Calu3 (cell line): ENCODE measurements at places on chromosomes 1 and 21. TPM values are rescaled to one million over a fixed set of nuclear protein-coding genes. Genes with fewer than 3 reads are reported as not detected.

GRCh38 chr1:221309723-221310122 lies 430.5 kb downstream of the HLX start:
- DNase-seq = no peak

Gene EXTL1
- not detected in 2 replicates for total RNA-seq

Gene S100A1
- not detected in 2 replicates for total RNA-seq

GRCh38 chr1:154479764-154480421 lies 22.1 kb upstream of the TDRD10 start:
- DNase-seq = peak; percentile 88

- no peak for DNase-seq
These were observed 28.4 kb upstream of the TMEM52 start for GRCh38 chr1:1947493-1947892.

Gene DDX59
- total RNA-seq = 15.1 and 19.3 TPM in 2 replicates

Gene IL19
- not detected in 2 replicates for total RNA-seq

DNA sequence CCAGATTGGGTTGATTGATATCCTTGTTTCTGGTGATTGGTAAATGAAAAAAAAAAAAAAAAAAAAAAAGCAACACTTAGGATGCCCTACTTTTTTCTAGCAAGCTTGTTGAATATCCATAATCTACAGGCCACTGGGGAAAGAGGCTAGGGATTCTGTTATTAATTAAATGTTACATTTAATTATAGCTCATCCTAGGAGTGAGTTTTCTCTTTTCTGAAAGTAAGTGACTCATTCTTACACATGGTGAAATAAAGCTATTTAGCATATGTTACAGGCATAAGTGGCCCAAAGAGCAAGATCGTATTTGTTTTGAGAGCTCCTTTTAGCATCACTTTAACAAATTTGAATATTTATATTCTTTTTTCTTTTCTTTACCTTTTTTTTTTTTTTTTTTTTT lies 94.5 kb downstream of the FNBP1L start:
- DNase-seq = no peak

GRCh38 chr1:201562659-201563405 lies 23.9 kb downstream of the NAV1 start:
- DNase-seq = no peak

Gene TPTE
- not detected in 2 replicates for total RNA-seq

- no peak for DNase-seq
These were observed 182.0 kb downstream of the DUSP10 start for GRCh38 chr1:221559911-221560310.

GRCh38 chr1:115262886-115263285 lies 75.2 kb downstream of the NGF start:
- no peak for DNase-seq

DNA sequence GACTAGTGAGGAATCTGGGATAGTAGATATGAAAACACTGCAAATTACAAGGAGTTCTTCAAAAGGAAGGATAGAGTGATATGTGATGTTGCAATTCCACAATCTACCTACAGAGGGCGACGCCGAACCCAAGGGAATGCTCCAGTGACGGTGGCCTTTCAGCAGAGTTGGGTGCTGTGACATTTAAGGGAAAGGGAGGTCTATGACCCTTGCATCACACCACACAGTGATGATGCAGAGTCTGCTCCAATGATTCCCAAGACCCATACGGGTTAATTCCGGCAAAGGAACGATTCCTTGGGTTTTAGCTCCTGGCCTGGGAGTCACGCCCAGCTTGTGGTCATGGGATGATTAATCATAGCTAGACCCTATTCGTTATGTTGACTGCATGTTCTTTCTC lies 123.0 kb upstream of the IGSF21 start:
- DNase-seq = peak; percentile 3

- no peak for DNase-seq
These were observed 17.3 kb downstream of the ABCA4 start for GRCh38 chr1:94103608-94104007.

Gene RGS13
- not detected in 2 replicates for total RNA-seq

Gene TMEM51
- 43.6 and 47.6 TPM in 2 replicates for total RNA-seq

DNA sequence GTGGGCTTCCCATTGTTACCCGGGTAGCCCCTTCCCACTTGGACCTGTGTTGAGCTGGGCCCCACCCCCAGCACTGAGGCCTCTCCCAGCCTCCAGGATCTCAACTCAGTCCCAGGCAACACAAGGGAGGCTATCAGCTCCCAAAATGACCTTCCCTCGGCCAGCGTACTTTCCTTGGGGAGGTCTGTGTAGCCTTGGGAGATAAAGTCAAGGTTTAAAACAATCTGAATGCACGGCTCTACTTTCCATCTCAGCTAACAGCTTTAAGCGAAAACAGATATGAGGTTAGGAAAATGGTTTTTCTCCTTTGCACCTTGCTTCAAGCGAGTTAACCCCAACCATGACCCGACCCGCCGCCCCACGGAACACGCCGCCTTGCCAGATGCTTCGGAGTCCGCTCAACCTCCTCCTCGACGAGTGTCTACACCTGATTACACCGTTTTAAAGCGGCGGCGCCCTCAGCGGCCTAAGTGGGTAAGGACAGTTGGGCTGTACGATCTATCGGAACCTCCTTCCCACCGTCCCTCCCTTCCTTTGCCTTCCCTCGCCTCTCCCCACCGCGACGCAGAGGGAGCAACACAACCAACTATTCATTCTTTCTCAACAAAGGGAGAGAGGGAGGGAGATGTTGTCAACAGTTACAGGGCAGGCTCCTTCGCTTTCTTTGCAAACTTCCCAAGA lies 1.1 kb downstream of the BCAR3 start:
- DNase-seq = peak; percentile 83

Gene KCNN3
- 0.27 TPM in 1 of 2 replicates, not detected in the other for total RNA-seq
